ENCODE measurements at places on chromosomes 4 and X. TPM values are rescaled to one million over a fixed set of nuclear protein-coding genes. Genes with fewer than 3 reads are reported as not detected.

PROM1 gene
- total RNA-seq = 0.26 TPM

ODAPH gene
- total RNA-seq = not detected

NHS gene
- 1.0 TPM for total RNA-seq

TRIM75 gene
- not detected for total RNA-seq

FAM47A gene
- total RNA-seq = not detected

PCDH11X gene
- not detected for total RNA-seq

PPBP gene
- total RNA-seq = 0.13 TPM

MAGEA12 gene
- not detected for total RNA-seq

IGSF1 gene
- total RNA-seq = not detected

PAGE5 gene
- total RNA-seq = not detected

KLF8 gene
- total RNA-seq = 6.0 TPM

GPM6B gene
- 1.2 TPM for total RNA-seq

TECRL gene
- not detected for total RNA-seq

CORIN gene
- total RNA-seq = 0.38 TPM

TLR3 gene
- total RNA-seq = 0.38 TPM

TRIM60 gene
- total RNA-seq = not detected

S100G gene
- not detected for total RNA-seq

MAGEA11 gene
- total RNA-seq = not detected

HPSE gene
- total RNA-seq = 9.7 TPM

YIPF7 gene
- total RNA-seq = not detected

BTC gene
- total RNA-seq = 2.4 TPM

GAGE12H gene
- total RNA-seq = not detected

GRIA3 gene
- total RNA-seq = 0.51 TPM

ASMT gene
- total RNA-seq = under 0.01 TPM

EREG gene
- total RNA-seq = 30.7 TPM

FGF16 gene
- total RNA-seq = not detected

TMEM154 gene
- total RNA-seq = 22.4 TPM

QDPR gene
- total RNA-seq = 20.5 TPM

MGAT4D gene
- not detected for total RNA-seq

PGAM4 gene
- total RNA-seq = not detected

ANAPC4 gene
- total RNA-seq = 15.0 TPM

NIPAL1 gene
- total RNA-seq = 9.3 TPM

CT83 gene
- total RNA-seq = not detected

CLDN34 gene
- total RNA-seq = not detected

RTL9 gene
- total RNA-seq = not detected

POU3F4 gene
- total RNA-seq = not detected

TGIF2LX gene
- total RNA-seq = not detected

HTATSF1 gene
- 38.4 TPM for total RNA-seq

PAGE2B gene
- not detected for total RNA-seq

GSPT2 gene
- total RNA-seq = 1.3 TPM

PNMA6A gene
- total RNA-seq = 0.53 TPM

TMPRSS11B gene
- total RNA-seq = 0.79 TPM

FOXR2 gene
- not detected for total RNA-seq

SLC9B1 gene
- 1.0 TPM for total RNA-seq

PRSS48 gene
- not detected for total RNA-seq

PRDM8 gene
- 0.53 TPM for total RNA-seq

OFD1 gene
- total RNA-seq = 13.4 TPM

KIT gene
- total RNA-seq = under 0.01 TPM

ADAM29 gene
- total RNA-seq = not detected

SLC49A3 gene
- total RNA-seq = 1.7 TPM

CXCL9 gene
- total RNA-seq = not detected

JAKMIP1 gene
- not detected for total RNA-seq

NPFFR2 gene
- total RNA-seq = 0.26 TPM

TBC1D8B gene
- 2.6 TPM for total RNA-seq
